AG09309 (cell line): ENCODE measurements at places on chromosomes 4 and X.
A peak's percentile ranks its signal among the peaks of the same experiment; 100 is the strongest.

DNA sequence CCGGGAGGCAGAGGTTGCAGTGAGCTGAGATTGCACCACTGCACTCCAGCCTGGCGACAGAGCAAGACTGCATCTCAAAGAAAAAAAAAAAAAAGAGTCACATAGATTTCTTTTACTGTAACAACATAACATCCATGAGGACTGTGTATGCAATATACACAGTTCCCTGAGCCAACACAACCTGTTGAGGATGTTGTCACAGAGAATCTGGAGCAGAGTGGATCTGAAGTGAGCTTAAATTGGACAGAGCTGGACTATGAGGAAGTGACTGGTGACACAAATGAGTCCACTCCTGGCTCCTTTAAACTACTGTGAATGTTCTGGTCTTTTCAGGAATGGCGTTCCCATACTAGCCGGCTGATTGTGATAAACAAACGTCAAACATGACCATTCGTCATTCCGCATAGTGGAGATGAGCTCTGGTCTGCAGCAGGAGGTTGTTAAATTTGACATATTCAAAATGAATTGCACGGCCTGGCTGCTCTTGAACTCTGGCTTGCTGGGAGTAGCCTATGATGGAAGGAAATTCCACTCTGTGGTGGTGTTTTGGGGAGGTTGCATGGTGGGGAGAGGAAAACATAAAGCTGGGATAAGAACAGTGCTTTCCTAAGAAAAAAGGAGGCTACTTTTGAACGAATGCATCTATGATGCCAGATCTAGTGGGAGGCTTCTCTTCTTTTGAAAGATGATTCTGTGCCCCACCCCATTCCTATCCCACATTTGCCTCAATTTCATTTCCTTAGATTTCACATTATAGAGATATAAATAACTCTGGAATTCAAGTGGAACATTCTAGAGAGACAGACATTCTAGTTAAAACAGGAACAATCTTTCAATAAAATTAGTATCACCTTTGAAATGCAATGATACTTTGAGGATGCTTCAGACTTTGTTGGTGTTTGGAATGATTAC lies 149.5 kb downstream of the SHROOM3 start:
- no peak for DNase-seq

DNA sequence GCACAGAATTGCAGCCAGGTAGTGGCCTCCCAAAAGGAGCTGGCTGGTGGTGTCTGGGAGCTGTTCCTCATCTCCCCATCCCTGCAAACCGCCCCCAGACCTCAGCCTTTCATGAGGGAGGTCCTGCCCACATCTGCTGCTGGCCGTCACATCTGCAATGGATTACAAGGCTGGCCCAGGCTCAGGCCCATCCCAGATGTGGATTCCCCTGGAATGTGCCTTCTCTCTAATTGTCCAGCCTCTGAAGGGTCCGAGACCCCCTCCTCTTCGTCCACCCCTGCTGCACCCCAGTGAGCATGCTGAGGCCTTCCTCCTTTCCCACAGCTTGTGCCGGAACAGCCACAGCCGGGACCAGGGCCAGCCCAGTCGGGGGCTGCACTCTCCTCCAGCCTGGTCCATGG lies 115.0 kb upstream of the NALF2 start:
- DNase-seq: no peak

DNA sequence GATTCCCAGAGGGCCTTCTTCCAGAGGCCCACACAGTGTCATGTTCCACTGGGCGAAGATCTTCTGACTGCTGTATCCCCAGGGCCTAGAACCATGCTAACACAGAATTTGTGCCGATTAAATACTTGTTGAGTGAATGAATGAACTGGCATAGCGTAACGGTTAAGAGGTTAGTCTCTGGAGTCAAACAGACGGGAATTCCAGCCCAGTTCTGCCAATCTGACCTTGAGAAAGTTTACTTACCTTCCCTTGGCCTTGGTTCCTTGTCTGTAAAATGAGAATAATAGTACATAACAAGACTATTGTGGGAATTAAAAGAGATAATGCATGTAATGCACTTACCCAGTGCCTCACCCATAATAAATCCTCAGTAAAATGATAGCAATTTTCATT lies 58.3 kb upstream of the PLAC1 start:
- no peak for DNase-seq

DNA sequence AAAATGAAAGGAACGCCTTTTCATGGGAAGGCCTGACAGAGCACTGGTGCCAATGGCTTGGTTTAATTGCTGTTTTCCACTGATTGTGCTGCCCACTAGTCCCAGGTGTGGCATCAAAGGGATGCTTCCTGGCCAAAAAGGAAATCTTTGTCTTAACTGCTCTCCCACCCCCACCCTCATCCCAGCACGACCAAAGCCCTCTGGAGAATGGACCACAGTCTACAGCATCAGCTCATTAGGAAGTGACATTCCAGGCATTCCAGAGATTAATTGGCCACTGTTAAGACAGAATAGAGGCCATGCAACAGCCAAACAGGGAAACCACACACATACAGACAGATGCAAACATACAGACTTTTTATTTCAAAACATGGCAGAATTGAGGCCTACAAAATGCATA lies 143.2 kb downstream of the LHFPL1 start:
- DNase-seq: no peak

- DNase-seq: no peak
Observed at GRCh38 chr4:13892739-13893105, 265.2 kb upstream of the BOD1L1 start.

DNA sequence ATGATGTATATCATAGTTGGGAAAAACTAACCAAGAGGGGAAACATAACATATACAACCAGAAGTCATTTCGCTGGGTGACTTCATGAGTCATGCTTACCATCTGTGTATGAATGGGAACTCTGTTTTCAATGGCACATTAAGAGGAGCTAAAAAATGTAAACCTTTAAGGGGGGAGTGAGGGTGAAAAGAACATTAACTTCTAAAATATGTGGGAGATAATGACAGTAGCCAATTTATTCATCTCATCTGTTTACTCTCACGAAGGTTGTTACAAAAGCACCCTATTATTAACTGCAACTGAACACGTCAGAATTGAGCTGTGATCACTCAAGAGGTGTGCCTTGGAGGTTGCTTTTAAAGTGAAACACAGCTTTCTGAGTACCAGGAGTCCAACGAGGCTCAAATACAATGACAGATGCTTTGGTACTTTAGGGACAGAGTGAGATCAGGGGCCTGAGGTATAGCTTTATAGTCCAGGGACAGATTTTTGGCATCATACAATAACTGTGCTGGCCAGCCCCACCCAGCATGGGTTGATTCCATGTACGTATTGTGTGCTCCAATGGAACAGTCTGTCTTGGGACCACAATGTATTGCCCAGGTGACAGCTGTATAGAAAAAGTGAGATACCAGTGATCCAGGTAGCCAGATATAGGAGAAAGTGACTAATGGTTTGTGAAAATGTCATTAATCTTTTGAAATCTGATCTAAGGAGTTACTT lies 107.3 kb downstream of the AMMECR1 start:
- peak; percentile 56 for DNase-seq

GRCh38 chrX:97682991-97683840 lies 799.5 kb downstream of the RPA4 start:
- DNase-seq: no peak

GRCh38 chrX:10062980-10063379 lies 93.8 kb upstream of the CLCN4 start:
- no peak for DNase-seq

DNA sequence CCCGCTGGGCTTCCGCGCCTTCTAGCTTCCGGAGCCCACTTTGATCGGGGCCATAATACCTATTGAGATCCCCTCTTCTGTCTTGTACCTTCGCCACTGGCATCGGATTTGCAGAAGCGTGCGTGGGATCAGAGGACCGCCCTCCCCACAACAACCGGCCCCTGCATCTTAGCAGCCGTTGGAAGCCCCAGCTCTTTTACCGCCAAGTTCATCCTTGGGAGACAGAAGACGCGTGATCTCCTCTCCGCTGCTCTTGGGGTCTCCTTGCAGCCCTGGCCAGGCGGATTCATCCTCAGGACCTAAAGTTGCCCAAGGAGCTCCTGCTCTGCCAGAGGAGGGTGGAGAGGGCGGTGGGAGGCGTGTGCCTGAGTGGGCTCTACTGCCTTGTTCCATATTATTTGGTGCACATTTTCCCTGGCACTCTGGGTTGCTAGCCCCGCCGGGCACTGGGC lies 1.6 kb downstream of the SLIT2 start:
- DNase-seq: no peak

DNA sequence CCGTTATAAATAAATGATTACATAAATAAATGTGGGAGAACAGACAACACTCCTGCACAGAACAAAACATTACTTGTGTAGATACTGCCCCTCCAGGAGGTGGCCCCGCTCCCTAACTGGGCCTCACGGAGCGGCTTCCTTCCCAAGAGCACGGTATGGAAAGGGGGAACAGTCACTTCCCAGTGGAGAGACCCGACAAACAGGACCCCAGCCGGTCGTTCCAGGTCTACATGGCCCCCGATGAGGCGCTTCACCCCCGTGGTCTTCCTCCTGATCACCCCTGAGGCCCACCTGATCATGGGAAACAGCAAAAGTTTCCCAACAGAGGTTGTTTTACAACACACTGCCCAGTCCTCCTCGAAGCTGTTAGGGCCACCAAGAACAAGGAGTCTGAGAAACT lies 6.6 kb upstream of the SLC6A8 start:
- no peak for DNase-seq

DNA sequence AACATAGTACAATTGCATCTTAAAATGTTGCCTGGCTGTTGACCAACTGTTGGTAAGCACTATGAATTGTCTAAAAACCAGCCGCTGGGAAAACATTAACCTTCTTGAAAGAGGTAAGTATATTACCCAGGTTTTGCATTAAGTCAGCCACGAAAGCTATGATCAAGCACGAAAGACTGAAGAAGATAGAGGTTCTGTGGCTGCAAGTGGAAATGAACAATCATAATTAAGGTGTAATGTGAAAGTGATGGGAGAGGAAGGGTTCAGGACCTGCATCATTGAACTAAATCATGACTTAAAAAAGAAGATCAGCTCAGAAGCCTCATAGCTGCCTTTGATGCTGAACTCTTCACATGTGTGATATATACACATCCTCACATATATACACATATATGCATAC lies 341.0 kb downstream of the NR3C2 start:
- DNase-seq: no peak

- DNase-seq: no peak
Observed at GRCh38 chrX:130789793-130790192, 113.2 kb downstream of the ENOX2 start.

DNA sequence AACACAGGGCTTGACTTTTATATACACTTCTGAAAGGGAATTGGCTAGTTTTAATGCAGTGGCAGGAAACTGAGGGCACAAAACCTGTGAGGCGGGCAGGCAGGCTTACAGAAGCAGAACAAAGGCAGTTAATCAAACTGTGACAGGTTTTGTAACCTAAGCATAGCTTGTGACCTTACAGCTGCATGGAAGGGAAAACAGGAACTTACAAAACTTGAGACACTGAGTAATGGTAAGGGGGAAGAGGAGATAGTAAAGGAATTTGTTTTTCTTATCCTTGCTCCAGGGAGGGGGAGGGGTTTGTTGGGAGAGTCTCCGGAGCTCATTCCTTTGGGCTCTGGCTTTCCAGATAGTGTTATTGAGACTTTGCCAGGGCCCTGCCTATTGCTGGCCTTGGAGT lies 55.6 kb downstream of the SLITRK4 start:
- DNase-seq: no peak
